ENCODE measurements at places on chromosomes 5 and 9.

DNA sequence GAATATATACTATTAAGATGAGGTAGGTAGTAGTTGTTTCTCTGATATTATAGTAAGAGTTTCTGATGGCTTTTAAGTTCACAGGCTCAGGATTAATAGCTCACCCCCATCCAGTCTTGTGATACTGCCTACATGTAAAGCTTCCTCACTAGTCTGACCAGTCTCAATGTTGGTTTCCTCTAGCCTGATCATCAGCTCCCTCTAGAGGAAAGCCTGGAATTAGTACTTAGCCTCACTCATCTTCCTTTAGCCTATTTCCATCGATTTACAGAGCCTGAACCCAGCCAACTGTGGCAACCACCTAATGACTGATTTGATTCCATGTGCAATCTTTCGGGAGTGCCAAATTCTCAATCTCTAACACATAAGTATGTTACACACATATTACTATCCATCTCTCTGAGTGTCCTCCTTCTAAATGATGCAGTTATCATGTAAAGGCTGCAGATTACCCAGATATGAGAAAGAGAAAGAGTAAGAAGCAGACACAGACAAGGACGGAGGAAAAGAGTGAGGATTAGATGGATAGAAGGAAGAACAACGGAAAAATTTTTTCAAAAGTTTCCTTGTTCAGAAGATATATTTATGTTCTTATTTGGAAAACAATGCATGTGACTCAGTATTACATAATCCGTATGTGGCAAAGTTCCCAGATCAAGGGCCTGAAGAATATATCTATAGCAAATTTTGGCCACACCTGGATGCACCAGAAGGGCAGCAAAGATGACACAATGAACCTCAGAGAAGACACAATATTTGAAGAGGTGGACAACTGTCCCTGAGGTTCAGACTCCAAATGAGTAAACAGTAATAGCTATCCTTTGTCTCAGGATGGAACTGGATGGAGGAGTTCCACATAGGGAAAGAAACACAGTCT is 333.7 kb downstream of the ELAVL2 start:
- no peak for DNase-seq

GRCh38 chr5:102583276-102584124 is 84.7 kb upstream of the SLCO6A1 start:
- DNase-seq, result no peak

DNA sequence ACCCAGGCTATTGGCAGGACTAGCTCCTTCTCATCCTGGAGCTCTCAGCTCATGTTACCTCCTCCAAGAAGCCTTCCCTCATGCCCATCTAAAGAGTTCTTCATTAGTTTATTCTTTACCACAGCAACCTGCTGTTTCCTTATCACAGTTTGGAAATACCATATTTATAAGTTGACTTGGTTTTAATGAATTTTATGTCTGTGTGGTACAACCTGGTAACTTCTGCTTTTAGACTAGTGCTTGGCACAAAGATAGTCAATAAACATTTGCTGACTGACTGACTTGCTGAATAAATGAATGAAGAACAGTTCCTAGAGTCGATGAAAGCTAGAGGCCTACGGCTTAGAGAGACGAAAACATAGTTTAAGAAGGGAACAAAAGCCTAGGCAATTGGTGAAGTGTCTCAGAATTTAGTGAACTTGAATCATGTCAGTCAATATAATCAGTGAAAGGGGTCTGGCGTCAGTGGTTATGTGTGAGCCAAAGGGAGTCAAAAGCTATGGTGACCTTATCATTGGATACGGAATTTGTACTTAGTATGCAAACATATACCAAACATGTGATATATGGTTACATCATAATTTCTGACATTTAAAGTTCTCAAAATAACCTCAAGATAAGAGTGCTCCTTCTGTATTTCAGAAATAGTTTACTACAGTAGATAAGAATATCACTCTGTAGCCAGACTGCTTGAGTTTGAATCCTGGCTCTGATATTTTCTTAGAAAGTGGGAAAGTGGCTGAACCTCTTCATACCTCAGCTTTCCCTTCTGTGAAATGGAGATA is 239.5 kb downstream of the MCTP1 start:
- DNase-seq, result no peak

DNA sequence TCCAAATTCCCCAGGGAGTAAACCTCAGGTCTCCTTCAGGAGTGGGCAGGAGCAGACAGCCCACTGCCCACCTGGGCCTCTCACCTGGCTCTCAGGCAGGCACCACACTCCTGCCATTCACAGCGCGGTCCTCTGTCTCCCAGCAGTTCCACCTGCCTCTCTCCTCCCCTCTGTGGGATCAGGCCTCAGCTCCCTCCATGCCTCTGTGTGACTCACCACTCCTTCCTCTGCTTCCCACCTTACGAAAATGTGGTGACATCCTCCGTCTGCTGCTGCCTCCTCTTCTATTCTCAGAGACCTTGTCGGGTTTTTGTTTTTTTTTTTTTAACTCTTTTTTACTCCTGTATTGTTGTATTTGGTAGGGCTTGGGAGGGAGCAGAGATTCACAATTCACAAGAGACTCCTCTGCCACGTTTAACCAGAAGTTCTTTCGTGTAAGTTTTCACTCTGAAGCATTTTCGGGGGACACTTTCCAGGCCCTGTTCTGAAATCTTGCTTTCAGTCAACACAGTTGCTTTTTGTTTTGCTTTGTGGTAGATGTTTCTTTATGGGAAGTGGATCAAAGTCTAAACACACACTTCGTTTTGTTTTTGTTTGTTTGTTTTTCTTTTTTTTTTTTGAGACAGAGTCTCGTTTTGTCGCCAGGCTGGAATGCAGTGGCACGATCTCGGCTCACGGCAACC is 21.1 kb upstream of the CDKN2AIPNL start:
- DNase-seq, result no peak

DNA sequence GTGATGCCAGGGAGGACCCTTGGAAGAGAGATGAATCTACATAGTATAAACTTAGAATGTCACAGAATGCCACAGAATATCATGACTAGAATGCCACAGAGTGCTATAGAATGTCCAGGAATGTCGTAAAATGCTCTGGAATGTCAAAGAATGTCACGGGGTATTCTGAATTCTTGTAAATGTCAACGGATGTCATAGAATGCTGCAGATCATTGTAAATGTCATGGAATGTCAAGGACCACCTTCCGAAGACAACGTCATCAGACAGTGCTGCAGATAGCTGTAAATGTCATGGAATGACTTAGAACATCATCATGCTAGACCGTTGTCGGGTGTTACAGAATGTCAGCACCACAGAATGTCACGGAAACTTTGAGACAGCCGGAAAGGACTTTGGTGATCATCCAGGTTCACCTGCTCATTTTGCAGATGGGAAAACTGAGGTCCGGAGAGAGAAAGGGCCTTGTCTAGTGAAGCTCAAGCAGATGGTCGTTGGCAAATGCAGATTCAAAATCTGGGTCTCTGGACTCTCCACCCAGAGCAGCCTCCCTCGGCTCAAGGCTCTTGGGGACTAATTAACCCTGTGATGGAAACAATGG is 117.1 kb downstream of the LHX2 start:
- DNase-seq, result no peak

DNA sequence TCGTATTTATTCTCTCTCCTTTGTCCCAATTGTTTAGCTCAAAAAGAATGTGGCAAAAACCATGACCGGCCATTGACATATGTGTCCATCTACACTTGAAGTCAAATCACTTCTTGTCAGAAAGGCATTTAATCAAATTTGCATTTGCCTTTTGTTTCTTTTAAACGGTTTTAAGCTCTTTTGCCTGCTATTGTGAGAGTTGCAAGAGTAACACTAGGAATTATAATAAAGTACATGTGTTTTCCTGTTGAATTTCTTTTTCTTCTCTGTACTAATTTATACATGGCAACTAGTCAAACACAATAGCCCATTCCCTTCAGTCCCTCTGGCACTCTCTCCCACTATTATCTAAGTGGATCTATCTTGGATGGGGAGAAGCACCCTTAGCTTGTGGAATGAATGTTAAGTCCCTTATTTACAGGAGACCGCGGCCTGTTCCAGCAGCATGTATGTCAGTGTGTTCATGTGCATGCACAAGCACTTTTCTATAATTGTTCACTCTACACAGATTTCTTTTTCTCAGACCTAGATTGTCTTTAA is 3.2 kb downstream of the ADAMTSL1 start:
- DNase-seq, result no peak

DNA sequence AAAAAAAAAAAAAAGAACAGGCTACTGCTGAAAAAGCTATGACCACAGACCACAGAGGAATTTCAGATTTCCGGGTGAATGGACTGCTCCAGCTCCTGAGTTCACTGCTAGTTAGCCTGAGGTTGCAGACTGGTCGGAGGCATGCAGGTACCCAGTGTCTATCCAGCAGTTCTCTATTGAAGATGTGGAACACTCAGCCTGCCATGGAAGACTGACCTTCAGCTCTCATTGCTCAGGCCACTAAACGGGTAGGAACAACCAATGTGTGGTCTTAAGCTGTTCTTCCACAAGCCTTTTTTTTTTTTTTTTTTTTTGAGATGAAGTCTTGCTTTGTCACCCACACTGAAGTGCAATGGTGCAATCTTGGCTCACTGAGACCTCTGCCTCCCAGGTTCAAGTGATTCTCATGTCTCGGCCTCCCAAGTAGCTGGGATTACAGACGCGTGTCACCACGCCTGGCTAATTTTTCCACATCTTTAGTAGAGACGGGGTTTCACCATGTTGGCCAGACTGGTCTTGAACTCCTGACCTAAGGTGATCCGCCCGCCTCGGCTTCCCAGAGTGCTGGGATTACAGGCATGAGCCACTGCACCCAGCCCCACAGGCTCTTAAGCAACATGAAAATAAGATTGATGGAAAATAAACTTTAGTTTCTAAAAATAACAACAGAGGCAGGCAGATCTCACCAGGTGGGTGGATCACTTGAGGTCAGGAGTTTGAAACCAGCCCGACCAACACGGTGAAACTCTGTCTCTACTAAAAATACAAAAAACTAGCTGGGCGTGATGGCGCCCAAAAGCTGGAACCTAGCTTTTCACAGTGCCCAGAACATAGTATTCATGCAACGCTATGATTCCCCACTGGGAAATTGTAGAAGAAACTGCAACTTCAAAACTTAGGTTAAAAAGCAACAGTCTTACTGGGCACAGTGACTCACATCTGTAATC is 20.0 kb upstream of the NPM1 start:
- DNase-seq, result no peak

- DNase-seq, result no peak
These were observed 31.3 kb downstream of the TSPAN17 start for GRCh38 chr5:176678584-176678983.

DNA sequence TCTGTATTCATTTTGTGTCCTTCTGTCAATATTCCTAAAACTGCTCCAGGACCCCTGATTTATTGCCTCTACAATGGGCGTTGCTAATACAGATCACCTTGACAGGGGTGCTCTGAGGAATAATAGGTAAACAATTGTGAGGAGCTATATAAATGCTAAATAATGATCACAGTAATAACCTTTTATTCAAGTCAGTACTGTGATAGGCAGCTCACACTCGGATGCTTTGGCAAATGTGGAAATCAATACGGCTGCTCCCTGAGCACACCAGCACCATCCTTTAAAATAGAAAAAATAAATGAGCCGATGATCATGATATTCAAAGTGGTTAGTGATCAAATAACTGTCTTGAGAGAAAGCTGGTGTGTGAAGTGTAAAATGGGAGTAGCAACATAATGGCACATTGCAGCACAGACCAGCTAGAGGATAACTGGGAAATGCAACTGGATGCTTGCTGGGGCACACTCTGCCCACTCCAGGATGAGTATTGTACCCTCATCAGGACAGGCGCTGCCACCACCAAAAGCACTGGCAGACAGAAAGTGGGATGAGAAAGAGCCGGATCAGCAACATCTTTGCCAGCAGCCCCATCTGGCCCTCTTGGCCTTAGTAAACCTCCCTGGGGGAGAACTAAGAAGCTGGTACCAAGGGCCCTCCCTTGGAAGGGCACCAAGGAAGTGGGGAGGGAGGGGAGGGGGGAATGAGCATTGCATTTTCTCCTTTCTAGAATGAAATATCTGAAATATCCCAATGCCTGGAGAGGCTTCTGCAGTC is 69.4 kb upstream of the SPATA31D4 start:
- no peak for DNase-seq

DNA sequence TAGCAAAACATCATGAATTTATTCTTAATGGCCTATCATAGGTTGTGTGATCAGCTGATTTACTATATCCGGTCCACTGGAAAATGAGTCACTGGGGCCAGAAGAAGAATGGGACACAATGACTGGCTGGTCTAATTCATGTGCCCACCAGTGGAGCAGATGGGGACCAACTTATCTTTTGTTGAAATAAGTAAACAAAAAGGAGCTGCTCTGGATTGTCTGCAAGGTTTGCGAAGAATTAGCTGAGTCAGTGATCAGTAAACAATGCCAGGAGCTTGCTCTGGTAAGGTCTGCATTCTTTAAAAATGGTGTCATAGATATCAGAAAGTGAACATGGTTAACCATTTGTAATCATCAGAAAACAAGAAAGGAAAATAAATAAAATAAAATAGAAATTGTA is 128.0 kb downstream of the RASEF start:
- no peak for DNase-seq

DNA sequence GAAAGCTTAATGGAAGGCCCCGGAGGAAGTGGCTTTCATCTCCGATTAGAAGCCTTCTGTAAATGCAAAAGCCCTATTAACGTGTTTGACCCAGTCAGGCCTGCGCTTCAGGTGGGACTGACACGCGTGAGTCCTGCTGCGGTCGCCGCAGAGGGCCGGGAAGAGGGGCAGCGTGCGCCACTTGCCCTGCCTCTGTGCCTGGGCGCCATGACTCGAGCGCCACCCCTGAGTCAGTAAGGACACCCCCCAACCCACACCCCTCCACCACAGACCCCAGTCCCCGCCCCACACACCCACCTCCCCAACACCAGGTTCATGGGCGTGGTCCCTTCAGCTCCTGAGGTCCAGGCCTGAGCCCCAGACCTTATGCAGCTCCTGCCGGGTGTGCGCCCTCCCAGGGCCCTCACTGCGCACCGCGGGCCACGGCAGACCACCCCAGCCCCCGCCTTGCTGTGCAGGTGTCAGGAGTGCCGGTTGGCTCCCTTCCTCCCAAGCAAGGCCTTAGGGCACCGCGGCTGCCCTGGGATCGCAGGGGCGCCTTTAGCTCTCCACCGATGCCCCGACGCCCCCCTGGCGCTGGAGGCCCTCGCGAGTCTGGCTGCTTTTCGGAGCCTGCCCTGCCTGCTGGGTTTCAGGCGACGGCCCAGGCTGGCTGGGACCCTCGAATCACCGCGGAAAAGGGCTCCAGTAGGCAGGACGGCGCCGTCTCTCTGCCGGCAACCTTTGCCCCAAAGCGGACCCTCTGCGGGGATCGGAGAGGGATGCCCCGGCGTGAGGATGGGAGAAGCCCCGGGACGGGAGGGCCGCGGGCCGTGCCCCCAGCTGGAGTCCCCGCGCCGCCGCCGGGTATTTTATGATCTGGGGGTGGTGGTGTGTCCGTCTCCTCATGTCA is 625 bp upstream of the OLFM1 start:
- DNase-seq, result no peak

DNA sequence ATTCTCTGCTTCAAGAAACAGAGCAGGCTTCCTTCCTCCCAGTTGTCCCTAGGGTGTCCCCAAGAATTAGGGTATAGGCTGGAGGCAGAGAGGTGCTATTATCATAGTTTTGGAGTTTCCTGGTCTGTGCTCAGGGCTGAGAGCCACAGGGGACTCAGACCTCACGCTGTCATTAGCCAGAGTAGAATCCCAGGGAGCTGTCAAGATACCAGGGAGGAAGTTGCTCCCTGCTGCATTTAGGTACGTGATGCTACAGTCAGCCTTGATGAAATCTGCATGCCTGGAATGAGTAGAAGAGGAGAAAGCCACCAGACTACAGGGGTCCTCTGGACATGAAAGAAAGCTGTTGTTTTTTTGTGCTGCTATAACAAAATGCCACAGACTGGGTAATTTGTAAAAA is 273.2 kb downstream of the SH3GL2 start:
- no peak for DNase-seq
